ENCODE measurements at places on chromosomes 11 and 22.

DNA sequence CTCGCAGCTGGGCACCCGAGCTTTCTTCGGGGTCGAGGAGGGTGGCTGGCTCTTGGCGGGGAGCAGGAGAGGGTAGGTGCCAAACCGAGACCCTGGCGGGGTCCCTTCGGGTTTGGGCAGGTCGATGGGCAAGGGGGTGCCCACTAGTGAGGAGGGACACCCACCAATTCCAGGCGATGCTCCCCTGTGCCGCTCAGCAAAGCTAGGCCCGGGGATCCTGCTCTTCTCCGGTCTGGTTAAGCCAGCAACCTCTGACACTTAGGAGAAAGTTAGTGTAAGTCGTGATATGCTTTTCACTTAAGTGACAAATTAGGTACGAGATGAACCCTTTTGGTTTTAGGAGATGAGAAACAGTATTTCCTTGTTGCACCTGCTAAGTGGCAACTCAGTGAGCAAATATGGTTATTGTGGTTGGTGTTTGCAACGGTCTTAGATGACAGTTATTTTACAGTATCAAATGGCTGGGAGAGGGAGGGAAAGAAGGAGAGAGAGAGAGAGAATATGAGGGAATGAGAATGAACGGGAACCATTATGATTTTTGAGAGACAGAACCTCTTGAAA is 565 bp downstream of the NUCB2 start:
- DNase-seq: no peak

- DNase-seq: no peak
Observed at GRCh38 chr11:105713696-105714095, 103.8 kb downstream of the GRIA4 start.

GRCh38 chr11:85740481-85741400 is 54.7 kb upstream of the CCDC89 start:
- no peak for DNase-seq

DNA sequence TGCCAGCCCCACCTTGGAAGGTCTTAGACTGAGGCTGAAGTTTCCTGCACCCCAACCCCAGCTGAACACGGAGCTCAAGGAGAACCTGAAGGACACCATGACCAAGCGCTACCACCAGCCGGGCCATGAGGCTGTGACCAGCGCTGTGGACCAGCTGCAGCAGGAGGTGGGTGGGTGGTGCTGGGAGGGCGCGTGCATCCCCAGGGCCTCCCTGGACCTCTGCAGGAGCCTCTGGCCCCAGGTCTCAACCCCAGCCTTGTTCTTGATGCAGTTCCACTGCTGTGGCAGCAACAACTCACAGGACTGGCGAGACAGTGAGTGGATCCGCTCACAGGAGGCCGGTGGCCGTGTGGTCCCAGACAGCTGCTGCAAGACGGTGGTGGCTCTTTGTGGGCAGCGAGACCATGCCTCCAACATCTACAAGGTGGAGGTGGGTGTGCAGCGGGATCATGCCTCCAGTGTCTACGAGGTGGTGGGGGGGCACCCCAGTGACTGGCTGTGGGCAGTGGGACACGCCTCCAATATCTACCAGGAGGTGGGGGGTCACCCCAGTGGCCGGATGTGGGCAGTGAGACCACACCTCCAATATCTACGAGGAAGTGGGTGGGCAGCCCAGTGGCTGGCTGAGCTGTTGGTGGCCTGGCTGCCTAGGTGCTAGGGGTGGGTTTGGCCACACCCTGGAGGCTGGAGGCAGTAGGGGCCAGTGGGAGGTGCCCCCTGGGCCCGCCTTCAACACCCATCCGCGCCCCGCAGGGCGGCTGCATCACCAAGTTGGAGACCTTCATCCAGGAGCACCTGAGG is 4.6 kb downstream of the CD151 start:
- DNase-seq: no peak

DNA sequence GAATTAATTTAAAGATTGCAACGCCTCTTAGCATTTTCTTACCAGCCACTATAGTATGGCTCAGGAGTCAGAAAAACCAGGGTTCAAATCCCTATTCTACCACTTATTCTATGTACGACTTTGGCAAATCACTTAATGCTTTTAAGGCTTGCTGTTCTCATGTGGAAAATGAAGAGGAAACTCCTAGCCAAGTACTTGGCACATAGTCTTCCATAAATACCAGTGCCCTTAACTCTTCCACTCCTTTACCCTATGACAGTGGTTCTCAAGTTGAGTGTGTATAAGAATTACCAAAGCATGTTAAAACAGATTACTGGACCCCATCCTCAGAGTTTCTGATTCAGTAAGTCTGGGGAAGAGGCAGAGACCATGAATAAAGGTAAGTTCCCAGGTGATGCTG is 107.6 kb downstream of the RBFOX2 start:
- no peak for DNase-seq

- no peak for DNase-seq
Observed at GRCh38 chr11:134120921-134121526, 52.2 kb downstream of the JAM3 start.

DNA sequence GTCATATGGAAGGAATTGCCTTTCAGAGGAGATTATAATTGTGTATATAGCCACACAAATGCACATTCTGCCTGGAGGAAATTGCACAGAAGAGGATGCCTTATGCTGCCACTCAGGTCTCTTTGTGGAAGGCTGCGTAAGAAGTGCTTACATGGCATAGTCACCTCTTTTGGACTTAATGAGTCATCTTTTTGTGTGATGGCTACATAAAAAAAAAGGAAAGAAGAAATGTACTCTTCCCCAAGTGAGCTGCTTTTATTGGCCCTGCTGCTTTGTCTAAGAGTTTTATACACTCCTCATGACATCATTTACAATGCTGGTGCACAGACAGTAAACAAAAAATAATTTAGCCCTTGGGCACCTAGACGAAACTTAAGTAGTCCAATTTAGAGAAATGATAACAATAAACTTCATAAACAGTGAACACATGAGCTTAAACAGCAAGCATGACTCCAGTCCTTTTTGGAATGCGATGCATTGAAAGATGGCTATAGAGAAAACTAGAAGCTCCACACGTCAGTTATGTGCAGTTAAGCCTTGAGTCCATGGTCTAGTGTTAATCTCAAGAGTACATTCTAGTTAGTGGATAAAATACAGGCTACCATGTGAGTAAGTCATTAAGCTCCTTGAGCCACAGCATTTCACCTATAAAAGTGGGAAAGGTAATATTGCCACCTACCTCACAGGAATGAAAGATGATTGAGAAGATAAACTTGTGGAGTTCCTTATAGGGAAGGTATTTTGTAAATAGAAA is 12.0 kb downstream of the CSTPP1 start:
- no peak for DNase-seq

- no peak for DNase-seq
Observed at GRCh38 chr11:130783323-130783722, 133.0 kb downstream of the SNX19 start.

- DNase-seq: no peak
Observed at GRCh38 chr11:121497176-121497998, 44.6 kb upstream of the SORL1-AS1 start.

DNA sequence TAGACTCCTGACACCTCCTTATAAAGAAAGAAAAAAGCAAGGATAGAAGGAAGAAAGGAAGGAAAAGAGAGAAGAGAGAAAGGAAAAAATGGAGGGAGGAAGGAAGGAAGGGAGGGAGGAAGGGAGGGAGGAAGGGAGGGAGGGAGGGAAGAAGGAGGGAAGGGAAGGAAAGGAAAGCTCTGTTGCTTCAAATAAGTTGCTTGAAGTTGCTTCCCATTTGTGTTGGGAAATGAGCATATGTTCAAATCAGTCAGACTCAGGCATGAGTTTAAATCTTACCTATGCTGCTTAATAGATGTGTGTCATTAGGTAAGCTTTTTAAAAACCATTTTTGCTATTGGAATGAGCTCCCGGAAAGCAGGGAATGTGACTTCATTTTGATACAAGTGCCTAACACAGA is 6.6 kb upstream of the GAS2 start:
- DNase-seq: no peak

- no peak for DNase-seq
Observed at GRCh38 chr11:123137431-123138224, 57.4 kb downstream of the CLMP start.

DNA sequence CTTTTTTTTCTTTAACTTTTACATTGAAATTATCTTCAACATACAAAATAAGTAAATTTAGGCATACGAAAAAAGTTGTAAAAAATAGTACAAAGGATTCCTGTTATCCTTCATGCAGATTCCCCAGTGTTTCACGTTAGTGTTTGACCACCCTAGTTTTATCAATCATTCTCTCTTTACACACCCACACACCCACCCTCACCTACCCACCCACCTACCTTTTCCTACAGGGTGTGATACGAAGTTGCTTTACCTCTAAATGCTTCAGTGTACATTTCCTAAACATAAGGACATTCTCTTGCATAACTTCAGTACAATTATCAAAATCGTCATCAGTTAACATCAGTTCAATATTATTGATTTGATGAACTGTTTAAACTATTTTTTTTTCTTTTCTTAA is 37.0 kb downstream of the HIPK3 start:
- no peak for DNase-seq

- DNase-seq: no peak
Observed at GRCh38 chr11:121520243-121521144, 67.7 kb upstream of the SORL1-AS1 start.

GRCh38 chr11:133519560-133519959 is 12.7 kb downstream of the OPCML start:
- DNase-seq: no peak

DNA sequence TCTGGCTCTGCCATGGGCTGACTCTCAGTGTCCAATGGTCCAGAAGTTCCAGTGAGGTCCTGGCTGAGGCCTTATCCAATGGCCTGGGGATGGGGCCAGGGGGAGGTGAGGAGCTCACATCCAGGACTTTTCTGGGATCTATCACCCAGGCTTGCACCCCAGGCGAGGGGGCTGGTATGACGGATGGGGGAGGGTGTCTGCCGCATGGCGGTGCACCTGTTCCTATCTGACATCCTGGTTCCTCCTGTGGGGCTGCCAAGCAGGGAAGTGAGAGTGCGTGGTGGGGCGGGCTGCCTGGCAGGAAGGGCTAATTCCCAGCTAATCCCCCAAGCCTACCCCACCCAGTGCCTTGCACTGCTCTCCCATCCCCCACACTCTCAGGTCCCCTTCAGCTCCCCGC is 102.1 kb downstream of the NECTIN1 start:
- DNase-seq: no peak

DNA sequence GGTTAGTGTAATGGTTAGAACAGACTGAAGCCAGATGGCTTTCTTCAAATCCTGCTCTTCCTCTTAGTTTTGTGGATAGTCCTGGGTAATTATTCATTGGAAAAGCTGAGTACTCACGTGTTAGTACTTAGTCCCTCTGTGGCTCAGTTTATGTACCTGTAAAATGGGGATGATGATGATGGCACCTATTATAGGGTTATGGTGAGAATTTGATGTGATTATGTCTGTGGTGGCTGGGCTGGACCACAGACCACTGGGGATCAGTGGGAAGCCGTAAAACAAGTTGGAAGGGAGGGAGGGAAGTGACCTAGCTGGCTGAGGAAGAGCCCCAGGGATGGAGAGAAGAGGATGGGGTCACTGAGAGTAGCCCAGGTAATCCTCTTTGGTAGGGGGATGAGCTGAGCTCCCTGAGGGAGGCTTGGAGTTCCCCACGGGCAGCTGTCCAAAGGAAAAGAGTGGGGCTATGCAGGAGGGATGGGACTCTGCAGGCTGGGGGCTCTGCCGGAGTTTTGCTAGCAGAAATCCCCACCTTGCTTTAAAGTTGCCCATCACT is 19.8 kb downstream of the ARHGEF17 start:
- DNase-seq: no peak

GRCh38 chr11:128346804-128347203 is 240.6 kb downstream of the ETS1 start:
- no peak for DNase-seq

- no peak for DNase-seq
Observed at GRCh38 chr22:38843657-38844314, at the start of gene NPTXR. Gene NPTXR (minus strand): TSS chr22:38844028.

- no peak for DNase-seq
Observed at GRCh38 chr11:65293909-65294381, 20.7 kb upstream of the CDC42EP2 start.

- DNase-seq: no peak
Observed at GRCh38 chr11:46513934-46514342, 79.9 kb downstream of the AMBRA1 start.

- DNase-seq: no peak
Observed at GRCh38 chr11:33892906-33893594, 1.2 kb upstream of the LMO2 start.

GRCh38 chr11:120335556-120335907 is 681 bp upstream of the ARHGEF12 start:
- no peak for DNase-seq

GRCh38 chr22:41920271-41920976 is 5.5 kb upstream of the SHISA8 start:
- DNase-seq: no peak

- no peak for DNase-seq
Observed at GRCh38 chr11:60923326-60923725, 934 bp upstream of the TMEM132A start.

DNA sequence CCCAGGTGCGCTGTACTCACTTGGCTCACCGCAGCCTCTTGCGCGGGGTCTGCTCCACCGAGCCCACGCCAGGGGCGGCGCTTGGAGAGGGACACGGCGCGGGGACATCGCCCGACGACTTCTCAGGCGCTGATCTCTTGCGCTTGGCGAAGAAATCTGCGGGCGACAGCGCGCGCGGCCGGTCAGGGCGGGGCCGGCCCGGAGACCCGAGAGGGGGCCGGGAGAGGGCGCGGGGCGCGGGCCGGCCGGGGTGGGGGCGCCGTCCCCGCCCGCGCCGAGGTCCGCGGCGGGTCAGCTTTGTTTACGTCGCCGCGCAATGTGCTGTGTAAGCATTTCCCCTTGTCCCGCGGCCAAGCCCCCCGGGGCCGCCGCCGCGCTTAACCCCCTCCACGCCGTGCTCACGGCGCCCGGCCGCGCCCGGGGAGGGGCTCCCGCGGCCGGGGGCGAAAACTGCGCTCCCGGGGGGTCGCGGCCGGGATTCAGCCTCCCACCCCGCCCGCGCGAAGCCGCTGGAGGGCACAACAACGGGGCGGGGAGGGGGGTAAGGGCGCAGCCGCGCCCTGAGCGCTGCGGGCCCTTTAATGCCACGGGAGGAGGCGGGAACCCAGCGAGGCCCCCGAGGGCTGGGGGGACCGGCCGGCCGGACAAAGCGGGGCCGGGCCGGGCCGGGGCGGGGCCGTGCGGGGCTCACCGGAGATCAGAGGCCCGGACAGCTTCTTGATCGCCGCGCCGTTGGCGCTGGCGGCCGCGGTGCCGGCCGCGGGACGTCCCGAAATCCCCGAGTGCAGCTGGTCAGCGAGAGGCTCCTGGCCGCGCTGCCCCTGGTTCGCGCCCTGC is 1.4 kb downstream of the CDKN1C start:
- DNase-seq: no peak

GRCh38 chr11:57521116-57521515 is 5.6 kb upstream of the SLC43A1 start:
- DNase-seq: no peak

- no peak for DNase-seq
Observed at GRCh38 chr11:121683791-121684190, 231.0 kb upstream of the SORL1-AS1 start.

- DNase-seq: no peak
Observed at GRCh38 chr11:78801161-78801884, 226.7 kb upstream of the NARS2 start.

All from activated CD8-positive, alpha-beta memory T cell treated with anti-CD3 and anti-CD28 coated beads for 4 hours (primary cell).